Ovary (tissue), 10 donors: ENCODE measurements at places on chromosomes 13 and 19. TPM values are rescaled to one million over a fixed set of nuclear protein-coding genes. Genes with fewer than 3 reads are reported as not detected.

PRR22 gene
- polyA plus RNA-seq, result not detected

ADAMTSL5 gene
- polyA plus RNA-seq, result 0.19 TPM

TSEN34 gene
- 71.9 TPM for polyA plus RNA-seq

APOC4 gene
- polyA plus RNA-seq, result not detected

ERICH6B gene
- polyA plus RNA-seq, result not detected

IL17D gene
- 3.3 TPM for polyA plus RNA-seq

PSG6 gene
- polyA plus RNA-seq, result not detected

ZSCAN18 gene
- 93.3 TPM for polyA plus RNA-seq

DAZAP1 gene
- 58.5 TPM for polyA plus RNA-seq

KCNN4 gene
- polyA plus RNA-seq, result 0.28 TPM

LILRA6 gene
- polyA plus RNA-seq, result 0.61 TPM

ZNF681 gene
- 1.6 TPM for polyA plus RNA-seq

PCDH8 gene
- not detected for polyA plus RNA-seq

C1QTNF9 gene
- polyA plus RNA-seq, result 1.6 TPM

REEP6 gene
- 9.2 TPM for polyA plus RNA-seq

KANK3 gene
- 9.7 TPM for polyA plus RNA-seq

ICAM1 gene
- 12.3 TPM for polyA plus RNA-seq

FGF21 gene
- not detected for polyA plus RNA-seq

SRRM5 gene
- 0.50 TPM for polyA plus RNA-seq

CAPS gene
- polyA plus RNA-seq, result 12.4 TPM

LILRB2 gene
- 2.6 TPM for polyA plus RNA-seq

PABPC3 gene
- 0.08 TPM for polyA plus RNA-seq

CKM gene
- polyA plus RNA-seq, result 0.10 TPM

TMEM255B gene
- polyA plus RNA-seq, result 2.1 TPM

HIF3A gene
- polyA plus RNA-seq, result 10.8 TPM

B3GNT3 gene
- polyA plus RNA-seq, result 0.25 TPM

FCER2 gene
- polyA plus RNA-seq, result 0.08 TPM

ABCA7 gene
- polyA plus RNA-seq, result 1.9 TPM

NOTCH3 gene
- 17.9 TPM for polyA plus RNA-seq

TMEM59L gene
- polyA plus RNA-seq, result not detected
